ENCODE measurements at places on chromosomes 4 and X.

DNA sequence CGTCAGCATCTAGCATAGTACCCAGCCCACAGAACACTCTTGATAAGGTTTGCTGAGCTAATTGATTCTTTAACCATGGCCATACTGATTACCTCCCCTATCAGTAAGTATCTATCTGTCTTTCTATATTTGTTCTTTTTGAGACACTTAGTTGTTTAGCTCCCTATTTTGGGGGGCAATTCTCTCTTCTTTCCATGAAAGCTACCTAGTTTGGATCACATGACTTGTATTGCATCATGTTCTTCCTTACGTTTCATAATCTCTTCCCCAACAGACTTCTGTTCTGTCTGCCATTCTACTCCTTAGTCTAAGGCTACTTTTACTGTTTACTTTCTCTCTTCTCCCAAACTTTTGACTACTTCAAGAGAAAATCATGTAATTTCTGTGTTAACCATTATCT lies 39.0 kb downstream of the TBC1D19 start:
- no peak for DNase-seq

DNA sequence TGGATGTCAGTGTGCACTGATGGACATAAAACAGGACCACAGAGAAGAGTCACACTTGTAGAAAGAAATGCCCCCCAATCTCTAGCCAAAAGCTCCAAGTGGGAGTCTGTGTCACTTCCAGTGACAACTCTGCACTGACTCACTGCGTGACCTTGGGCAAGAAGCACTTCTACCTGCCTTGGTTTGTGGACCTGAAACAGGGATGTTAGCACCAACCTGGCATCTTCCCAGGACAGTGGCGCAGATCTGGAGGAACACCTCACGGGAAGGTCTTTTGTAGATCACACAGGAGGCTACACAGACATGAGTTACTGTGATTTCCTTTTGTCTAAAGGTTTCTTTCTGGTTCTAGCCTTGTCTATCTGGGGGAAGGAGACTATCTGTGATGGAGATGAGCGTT lies 80.5 kb upstream of the DHRSX start:
- no peak for DNase-seq

DNA sequence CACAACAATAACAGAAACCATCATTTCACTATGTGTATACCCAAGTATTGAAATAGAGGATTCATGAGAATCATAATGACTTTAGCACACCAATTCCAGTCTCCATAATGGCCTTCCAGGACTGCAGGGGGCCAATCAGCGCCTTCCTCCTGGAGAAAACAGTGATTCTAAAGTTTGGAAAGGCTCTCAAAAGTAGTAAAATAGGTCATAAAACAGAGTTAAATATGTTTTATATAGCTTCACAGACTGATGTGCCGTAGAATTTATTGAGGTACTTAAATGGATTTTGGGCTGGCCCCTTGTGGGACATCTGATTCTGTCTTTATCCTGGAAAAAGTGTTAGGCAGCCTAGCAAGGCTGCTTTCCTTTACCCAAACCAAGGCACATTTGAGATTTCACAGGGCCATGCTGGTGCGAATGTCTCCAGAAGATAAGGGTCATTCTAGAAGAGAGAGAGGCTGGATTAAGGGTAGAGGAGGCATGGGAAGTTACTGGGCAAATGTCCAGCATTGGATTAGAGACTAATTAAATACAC lies 543.9 kb downstream of the GALNTL6 start:
- DNase-seq = no peak

DNA sequence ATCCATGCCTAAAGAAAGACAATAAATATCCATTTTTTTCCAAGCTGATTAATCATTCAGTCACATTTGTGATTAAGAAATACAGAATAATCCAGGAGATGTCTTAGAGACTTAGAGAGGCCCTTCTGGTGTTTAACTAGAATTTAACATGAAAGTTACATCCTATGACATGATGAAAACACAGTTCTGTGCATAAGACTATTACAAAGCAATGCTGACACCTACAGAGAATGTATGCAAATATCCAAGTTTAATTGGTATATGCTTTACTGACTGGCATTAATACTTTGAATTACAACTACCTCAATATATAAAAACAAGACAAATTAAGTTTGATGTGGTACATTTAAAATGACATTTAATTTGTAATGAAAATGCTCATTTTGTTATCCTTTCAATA lies 17.8 kb upstream of the TLL1 start:
- DNase-seq = no peak

GRCh38 chr4:55358668-55359067 lies 12.6 kb downstream of the SRD5A3 start:
- no peak for DNase-seq

DNA sequence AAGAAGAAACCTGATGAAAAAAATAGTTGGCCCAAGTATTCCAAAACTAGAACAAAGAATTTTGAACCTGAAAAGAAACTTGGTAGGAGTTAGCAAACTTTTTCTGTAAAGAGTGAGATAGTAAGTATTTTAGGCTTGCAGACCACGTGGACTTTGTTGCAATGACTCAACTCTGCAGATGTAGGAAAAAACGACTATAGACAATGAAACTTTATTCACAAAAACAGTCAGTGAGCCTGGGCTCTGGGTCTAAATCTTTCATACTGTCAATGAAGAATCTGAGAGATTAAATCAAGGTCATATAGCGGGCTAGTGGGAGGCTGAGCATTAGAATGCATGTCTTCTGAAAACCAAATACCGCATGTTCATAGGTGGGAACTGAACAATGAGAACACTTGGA lies 23.0 kb downstream of the SH3D19 start:
- no peak for DNase-seq

GRCh38 chrX:118666521-118666920 lies 60.9 kb upstream of the IL13RA1 start:
- no peak for DNase-seq

DNA sequence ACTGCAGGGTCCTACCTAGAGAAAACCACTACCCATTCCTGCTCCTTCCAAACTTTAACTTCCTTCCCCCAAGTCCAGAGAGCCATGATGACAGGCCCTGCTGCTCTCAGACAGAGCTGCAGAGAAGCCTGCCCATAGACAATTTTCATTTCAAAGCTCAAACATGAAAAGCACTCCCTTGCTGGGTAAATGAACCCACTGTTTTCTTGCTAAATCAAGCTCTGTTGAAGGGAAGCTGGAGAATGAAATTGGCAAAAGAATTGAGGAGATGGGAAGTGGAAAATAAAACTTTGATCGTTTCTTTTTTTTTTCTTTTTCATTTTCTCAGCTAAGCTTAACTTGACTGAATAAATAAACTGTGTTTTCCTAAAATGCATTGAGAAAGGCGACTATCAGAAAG lies 331.1 kb upstream of the CPEB2 start:
- DNase-seq = no peak

GRCh38 chr4:4418676-4419390 lies 31.9 kb downstream of the NSG1 start:
- no peak for DNase-seq

GRCh38 chrX:40468033-40468846 lies 112.5 kb upstream of the ATP6AP2 start:
- no peak for DNase-seq

- DNase-seq = no peak
Observed at GRCh38 chr4:152967907-152968306, 31.8 kb downstream of the FHDC1 start.

GRCh38 chr4:140568507-140569306 lies at the start of gene UCP1:
UCP1 (minus strand) TSS chr4:140568961; CDS start chr4:140568729, 232 bp downstream.
- no peak for DNase-seq

- no peak for DNase-seq
Observed at GRCh38 chr4:16161851-16162408, 64.3 kb downstream of the TAPT1 start.

DNA sequence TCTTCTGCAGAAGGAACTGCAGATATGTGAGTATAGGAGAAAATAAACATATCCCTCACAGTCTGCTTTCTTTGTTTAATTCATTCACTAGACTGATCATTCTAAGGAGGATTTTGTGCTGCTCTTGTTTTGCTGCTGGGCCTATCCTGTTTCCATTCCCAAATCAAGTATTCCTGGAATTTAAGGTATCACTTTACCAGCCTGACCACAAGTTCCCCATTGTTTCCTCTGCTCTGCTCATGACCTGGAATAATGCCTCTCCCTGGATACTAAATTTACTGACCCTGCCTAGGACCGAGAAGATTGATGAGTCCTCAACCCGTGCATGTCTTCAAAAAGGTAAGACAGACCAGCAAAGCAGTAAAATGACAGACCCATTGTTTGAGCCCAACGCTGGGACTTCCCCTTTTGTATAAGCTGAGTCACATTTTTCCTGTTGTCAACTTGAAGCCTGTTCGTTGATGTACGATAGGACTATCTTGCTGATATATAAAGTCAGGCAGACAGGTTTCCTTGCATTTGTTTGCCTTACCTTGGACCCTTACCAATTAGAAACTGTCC lies 85.5 kb upstream of the TET2 start:
- DNase-seq = peak; percentile 1

- DNase-seq = no peak
Observed at GRCh38 chrX:437661-438390, 51.1 kb upstream of the PPP2R3B start.

DNA sequence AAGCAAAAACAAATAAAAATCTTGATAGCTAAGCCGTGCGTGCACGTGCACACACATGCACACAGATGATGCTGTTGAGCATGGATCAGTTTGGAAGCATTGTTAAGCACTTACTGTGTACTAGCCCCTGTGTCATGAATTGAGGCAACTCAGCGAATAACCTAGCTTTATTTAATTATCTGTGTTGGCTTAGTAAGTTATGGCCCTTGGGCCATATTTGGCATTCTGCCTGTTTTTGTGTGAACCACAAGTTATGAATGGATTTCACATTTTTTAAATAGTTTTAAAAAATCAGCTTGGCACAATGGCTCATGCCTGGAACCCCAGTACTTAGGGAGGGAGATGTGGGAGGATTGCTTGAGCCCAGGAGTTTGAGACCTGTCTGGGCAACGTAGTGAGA lies 113.6 kb upstream of the CBLL2 start:
- DNase-seq = no peak

- DNase-seq = no peak
Observed at GRCh38 chr4:40289366-40290188, 45.6 kb upstream of the CHRNA9 start.

GRCh38 chr4:156970501-156971164 lies 966 bp downstream of the PDGFC start:
- peak; percentile 1 for DNase-seq

- DNase-seq = no peak
Observed at GRCh38 chr4:123866796-123867195, 470.2 kb downstream of the SPRY1 start.

- no peak for DNase-seq
Observed at GRCh38 chrX:110212299-110212698, 105.6 kb downstream of the AMMECR1 start.

- no peak for DNase-seq
Observed at GRCh38 chr4:81136161-81136905, 78.7 kb downstream of the PRKG2 start.

DNA sequence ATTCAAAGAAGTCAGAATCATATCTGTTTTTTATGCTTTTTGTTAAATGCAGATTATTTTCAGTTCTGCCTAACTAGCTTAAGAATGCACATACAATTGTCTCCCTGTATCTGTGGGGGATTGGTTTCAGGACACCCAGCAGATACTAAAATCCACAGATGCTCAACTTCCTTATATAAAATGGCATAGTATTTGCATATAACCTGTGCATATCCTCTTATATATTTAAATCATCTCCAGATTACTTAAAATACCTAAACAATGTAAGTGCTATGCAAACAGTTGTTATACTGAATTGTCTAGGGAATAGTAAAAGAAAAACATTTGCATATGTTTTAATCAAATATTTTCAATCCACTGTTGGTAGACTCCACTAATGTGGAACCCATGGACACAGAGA lies 279.4 kb downstream of the TMA16 start:
- DNase-seq = no peak

- DNase-seq = no peak
Observed at GRCh38 chr4:139009702-139010101, 5.9 kb upstream of the NOCT start.

- no peak for DNase-seq
Observed at GRCh38 chrX:21974011-21974385, 33.5 kb downstream of the SMS start.

- DNase-seq = no peak
Observed at GRCh38 chr4:1283711-1284110, 6.0 kb upstream of the MAEA start.

DNA sequence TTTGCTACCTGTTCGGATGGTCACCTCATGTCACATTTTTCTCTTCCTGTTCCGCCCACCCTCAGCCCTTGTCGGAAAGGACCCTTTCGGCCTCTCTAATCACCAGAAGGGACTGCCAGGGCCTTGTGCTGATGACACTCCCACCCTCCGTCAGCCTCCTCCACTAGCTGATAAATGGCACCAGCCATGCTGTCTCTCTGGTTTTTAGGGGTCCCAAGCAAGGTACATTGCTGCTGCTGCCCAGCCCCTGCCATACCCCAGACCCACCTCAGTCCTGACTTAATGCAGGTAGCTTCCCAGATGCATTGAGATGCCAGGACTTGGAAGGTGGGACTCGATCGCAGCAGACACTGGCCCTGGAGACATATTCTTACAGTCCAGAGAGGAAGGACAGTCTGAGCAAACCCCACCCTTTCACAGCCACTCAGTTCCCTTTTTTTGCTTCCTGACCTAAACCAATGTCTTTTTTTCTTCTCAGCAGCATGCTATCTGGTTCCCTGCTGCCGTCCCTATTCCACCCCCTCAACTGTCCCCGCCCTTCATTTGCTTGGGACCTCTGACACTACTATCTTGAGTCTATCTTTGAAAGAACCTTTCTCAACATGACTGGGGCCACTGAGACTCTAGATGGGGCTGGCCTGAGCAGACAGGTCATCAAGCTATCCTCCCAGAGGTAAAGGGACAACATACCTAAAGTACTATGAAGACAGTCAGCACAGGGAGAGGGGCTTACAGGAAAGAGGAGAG lies at the start of gene BTK:
BTK (minus strand) TSS at position 397 of the 747 bp plus-strand sequence. CDS start 10,907 bp downstream, outside the sequence.
- no peak for DNase-seq

DNA sequence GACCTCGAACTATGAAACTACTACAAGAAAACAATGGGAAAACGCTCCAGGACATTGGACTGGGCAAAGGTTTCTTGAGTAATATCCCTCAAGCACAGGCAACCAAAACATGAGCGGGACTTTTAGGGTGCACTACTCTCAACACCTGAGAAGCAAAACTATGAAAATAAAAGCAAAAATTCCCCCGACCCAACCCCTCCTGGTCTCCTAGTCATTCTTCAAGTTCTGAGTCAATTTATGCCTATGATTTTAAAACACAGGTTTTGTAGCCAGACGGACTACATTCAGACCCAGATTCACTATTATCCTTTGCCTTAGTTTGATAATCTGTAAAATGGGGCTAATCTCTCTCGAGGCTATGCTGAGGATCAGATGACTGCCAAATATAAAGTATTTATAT lies 97.0 kb downstream of the SOWAHB start:
- no peak for DNase-seq

GRCh38 chrX:129659861-129660260 lies 5.1 kb upstream of the APLN start:
- no peak for DNase-seq

DNA sequence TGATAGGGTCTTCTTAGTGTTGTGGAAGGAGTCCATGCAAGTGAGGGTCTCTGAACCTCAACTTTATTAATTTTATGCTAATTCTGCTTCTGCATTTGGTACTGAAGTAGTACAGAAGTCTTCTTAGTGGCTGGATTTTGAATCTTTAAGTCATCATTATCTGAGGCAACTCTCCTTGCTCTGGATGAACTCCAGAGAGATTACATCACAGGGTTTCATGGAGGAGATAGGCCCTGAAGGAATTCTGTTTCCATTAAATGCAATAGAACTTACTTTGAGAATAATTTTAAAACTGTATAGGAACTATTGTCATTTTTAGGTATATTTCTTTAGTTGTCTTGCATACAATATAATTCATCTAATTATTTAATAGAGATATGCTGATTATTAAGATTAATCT lies 451.2 kb downstream of the FAT4 start:
- no peak for DNase-seq

GRCh38 chr4:34105311-34105710 lies 2139.0 kb downstream of the ARAP2 start:
- no peak for DNase-seq
